ENCODE measurements at places on chromosomes 13 and 19. TPM values are rescaled to one million over a fixed set of nuclear protein-coding genes. Genes with fewer than 3 reads are reported as not detected.
A peak's percentile ranks its signal among the peaks of the same experiment; 100 is the strongest.

ITPKC gene
- polyA plus RNA-seq: 6.5 TPM

ZNF491 gene
- 1.2 TPM for polyA plus RNA-seq

GIPC3 gene
- 0.20 TPM for polyA plus RNA-seq

C5AR2 gene
- 0.02 TPM for polyA plus RNA-seq

DNA sequence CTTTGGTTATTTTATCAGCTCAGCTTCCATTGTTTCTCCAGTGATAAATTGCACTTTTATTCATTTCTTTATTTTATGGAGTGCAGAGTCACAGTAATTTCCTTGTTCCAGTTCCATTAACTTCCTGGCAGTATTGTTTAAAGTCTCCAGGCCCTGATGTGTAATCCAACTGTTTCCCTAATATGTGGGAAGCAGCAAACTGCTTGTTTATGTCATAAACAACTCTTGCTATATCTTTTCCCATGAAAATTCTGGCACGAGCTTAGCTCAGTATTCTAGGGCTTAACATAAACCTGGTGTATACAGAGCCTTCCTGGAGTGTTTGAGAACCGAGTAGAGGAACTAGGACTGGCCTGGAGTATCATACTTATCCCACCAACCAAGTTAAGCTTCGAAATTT, 83.5 kb upstream of the ARGLU1 start:
- DNase-seq: peak; percentile 36
- H3K4me3 ChIP-seq: no peak overlapping the region
- no peak overlapping the region for H3K27ac ChIP-seq
- H3K36me3 ChIP-seq: no peaks in the 10 kb centered on the region

- H3K4me3 ChIP-seq: no peak overlapping the region
- no peak for DNase-seq
- H3K27ac ChIP-seq: no peak overlapping the region
- H3K4me1 ChIP-seq: no peaks in the 10 kb centered on the region
Measured at GRCh38 chr13:38898481-38898880, 92.2 kb downstream of the STOML3 start.

- peaks cover 23% of the 10 kb centered on the region for H3K27me3 ChIP-seq
- no peak overlapping the region for H3K27ac ChIP-seq
- H3K36me3 ChIP-seq: no peaks in the 10 kb centered on the region
- no peaks in the 10 kb centered on the region for H3K4me1 ChIP-seq
- no peak for DNase-seq
- H3K4me3 ChIP-seq: no peak overlapping the region
Measured at GRCh38 chr13:113045251-113046127, 60.1 kb upstream of the F7 start.

DNA sequence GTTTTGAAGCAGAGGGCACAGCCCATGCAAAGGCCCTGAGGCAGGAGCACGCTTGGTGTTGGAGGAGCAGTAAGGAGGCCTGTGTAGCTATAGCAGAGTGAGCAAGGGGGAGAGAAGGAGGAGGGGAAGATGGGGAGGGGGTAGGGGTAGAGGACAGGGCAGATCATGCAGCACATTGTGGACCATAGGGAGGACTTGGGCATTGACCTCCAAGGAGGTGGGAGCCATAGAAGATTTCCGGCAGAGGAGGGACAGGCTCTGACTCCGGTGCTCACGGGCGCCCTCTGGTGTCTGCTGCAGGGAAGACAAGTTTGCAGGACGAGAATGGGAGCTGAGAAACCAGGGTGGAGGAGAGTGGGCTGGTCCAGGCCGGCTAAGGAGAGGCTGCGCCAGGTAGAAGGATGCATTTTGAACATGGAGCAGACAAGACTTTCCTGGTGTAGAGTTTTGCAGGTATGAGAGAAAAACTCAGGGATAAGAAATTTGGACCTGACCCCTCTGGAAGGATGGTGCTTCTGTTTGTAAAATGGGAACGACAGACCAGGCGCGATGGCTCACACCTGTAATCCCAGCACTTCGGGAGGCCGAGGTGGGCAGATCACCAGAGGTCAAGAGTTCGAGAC, 13.7 kb upstream of the CREB3L3 start:
- H3K4me1 ChIP-seq: no peaks in the 10 kb centered on the region
- H3K27me3 ChIP-seq: no peaks in the 10 kb centered on the region
- peak; percentile 13 for DNase-seq
- H3K27ac ChIP-seq: no peak overlapping the region

- peak; percentile 20 for DNase-seq
- H3K4me1 ChIP-seq: peaks cover 4% of the 10 kb centered on the region
- H3K27me3 ChIP-seq: no peaks in the 10 kb centered on the region
Measured at GRCh38 chr13:24670961-24671381, 9.2 kb upstream of the ATP12A start.

DNA sequence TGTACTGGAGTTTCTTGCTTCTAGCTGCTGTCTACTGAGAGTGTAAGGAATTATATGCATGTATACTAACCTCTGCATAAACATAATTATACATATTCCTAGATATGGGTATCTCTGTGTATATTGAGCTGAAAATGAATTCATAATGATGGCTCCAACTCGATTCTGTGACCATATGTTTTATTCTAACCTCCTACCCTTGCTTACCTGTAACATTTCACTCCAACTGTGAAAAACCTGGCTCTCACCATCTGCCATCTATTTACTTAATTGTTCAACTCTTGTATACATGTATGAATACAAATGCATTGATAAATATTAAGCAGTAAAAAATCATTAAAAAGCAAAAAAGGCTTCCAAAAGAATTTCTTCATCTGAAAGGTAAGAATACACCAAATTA, 1729.5 kb upstream of the SPRY2 start:
- DNase-seq: no peak
- no peaks in the 10 kb centered on the region for H3K4me1 ChIP-seq
- H3K36me3 ChIP-seq: no peaks in the 10 kb centered on the region
- no peak overlapping the region for H3K4me3 ChIP-seq
- H3K27me3 ChIP-seq: no peaks in the 10 kb centered on the region

DNA sequence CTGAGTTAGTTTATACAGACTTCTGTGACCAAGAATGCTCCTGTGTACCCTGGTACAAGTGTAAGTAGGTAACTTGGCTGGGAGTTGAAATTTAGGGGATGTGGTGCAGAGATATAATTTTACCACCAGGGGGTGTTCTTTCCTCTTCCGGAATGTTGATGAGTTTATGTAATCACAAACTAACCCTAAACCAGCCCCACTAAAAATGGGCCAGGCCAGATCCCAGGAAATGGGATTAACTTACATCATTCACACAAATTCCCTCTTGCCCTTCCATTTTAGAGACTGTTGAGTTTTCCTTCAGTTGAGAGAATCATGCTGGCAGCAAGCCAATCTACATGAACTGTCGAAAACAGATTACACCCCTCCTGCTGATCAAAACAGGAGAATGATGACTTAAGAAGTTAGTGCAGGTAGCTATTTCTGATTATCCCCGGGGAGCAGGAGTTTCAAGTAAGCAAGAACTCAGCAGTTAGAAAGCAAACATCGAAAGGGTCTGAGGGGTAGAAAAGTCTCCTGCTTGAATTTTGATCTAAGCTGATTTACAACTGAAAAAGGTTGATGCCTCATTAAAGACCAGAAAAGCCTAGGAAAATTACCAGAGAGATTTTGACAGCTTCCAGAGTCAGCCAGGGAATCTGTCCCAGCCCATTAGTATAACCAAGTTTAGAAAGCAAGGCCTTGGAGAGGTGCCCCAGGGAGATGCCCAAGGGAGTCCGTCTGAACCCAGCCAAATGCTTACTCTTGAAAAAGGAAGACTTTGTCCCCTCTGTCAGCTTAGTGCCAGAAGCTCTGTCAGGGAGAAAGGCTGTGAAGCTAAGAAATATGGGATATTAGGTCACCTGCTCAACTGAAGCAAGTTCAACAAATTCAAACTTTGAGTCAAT, 32.3 kb upstream of the MED4 start:
- no peaks in the 10 kb centered on the region for H3K27me3 ChIP-seq
- no peaks in the 10 kb centered on the region for H3K36me3 ChIP-seq
- H3K27ac ChIP-seq: no peak overlapping the region
- H3K4me1 ChIP-seq: no peaks in the 10 kb centered on the region

DNA sequence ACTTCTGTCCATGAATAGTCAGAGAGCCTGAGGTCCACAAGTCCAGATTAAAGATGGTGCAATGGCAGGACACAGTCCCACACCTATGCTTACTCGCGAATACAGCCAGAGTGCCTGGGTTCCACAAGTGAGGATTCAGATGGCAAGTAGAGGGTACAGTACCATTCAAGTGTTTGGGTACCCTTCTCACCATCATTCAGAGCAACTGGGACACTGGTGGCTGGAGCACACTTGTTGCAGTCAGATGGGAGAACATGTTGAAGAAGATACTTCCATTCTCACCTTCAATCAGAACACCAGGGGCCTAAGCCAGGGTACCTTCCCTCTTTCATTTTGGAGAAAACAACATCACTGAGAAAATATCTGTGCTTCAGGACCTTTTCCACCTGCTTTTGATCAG, 43.7 kb upstream of the ZNF599 start:
- no peaks in the 10 kb centered on the region for H3K4me1 ChIP-seq
- no peak for DNase-seq
- H3K4me3 ChIP-seq: no peak overlapping the region
- H3K27ac ChIP-seq: no peak overlapping the region
- H3K27me3 ChIP-seq: no peaks in the 10 kb centered on the region
- H3K36me3 ChIP-seq: no peaks in the 10 kb centered on the region

GRCh38 chr13:75901501-75901900, 265.4 kb downstream of the LMO7 start:
- H3K27ac ChIP-seq: no peak overlapping the region
- no peaks in the 10 kb centered on the region for H3K36me3 ChIP-seq
- no peak for DNase-seq
- H3K27me3 ChIP-seq: no peaks in the 10 kb centered on the region
- H3K4me1 ChIP-seq: no peaks in the 10 kb centered on the region

Data from fibroblast of lung (primary cell).